ENCODE measurements at places on chromosomes 1 and 21.

DNA sequence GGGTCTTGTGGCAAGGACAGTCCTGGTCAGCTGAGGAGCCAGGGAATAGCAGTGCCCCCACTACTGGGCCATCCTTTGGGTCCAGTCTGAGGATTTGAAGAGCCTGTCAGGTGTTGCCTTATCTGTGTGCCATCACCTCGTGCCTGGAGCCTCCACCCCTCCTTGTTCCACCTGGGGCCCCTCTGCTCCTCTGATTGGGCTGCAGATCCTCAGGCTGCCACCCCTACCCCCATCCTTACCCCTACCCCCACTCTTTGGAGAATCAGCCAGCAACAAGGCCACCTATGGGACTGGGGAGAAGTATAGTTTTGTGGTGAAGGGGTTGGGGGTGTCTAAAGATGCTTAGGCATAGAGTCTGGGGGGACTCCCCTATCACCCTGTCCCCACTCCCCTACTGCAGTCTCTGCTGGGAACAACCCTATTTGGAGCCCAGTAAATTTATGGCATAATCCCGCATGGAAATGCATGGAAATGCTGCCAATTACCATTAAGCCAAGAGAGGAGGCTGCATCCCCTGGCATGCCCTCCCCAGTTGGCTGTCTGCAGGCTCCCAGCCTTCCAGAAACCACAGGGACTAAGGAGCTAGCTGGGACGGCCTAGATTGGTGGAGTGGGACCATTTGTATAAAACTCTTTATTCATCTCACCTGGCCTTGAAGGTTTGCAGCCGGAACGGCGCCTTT lies 142.7 kb upstream of the CSF3R start:
- ATAC-seq: peak; percentile 94

DNA sequence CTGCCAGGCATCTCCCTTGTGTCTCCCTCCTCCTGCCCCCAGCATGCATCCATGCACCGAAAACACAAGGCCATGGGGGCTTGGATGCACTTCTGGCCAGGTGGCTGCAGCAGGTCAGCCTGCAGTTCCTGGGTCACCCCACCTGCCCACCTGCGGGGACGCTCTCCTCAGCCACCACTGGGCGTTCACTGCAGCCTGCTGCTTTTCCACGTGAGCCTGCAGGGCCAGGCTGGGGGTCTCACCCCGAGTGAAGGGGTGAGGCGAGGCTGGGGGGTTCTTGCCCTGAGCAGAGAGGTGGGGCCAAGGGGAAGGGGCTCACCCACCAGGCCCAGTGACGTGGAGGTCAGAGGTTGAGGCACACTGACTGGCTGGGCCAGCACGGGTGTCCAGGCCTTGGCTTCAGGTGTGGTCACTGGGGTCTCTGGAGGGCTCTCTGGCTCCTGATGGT lies 64.6 kb downstream of the WNT9A start:
- ATAC-seq: no peak

DNA sequence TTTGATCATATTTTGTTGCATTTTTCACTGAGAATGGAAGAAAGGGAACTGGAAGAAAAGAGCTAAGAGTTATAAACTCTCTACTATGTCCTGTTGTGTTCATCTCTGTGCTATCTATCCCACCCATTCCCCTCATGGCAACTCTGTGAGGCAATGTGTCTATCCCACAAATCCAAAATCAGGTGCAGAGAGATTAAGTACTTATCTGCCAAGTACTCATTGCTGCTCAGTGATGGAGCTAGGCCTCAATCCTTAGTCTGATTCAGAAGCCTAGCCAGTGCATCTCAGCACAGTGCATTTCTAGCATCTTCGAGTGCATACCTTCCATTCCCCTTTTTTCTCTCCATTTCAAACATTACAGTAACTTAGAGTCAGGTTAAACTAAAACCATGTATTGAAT lies 270.6 kb downstream of the TPR start:
- no peak for ATAC-seq

DNA sequence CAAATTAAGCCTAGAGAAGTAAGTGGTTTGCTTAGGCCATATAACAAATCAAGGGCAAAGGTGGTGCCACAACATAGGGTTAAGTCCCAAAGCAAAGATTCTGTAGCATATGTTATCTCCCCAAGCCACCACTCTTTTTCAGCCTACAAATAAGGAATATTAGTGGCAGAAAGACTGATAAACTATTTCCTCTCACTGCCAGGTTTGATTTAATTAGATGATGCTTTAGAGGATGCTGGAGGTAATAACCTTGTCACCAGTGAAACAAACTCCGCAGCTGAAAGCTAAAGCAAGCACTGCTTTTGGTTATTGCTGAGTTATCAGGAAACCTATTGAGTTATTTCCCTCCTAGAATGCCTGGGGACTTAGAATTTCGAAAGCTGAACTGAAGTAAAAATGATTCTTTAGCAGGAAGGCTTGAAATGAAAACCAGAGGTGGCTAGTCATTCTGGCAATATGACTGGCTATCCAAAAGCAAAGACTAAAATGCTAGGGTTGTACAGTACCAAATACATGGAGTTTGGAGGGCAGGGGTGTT lies 145.2 kb downstream of the SYT2 start:
- no peak for ATAC-seq

DNA sequence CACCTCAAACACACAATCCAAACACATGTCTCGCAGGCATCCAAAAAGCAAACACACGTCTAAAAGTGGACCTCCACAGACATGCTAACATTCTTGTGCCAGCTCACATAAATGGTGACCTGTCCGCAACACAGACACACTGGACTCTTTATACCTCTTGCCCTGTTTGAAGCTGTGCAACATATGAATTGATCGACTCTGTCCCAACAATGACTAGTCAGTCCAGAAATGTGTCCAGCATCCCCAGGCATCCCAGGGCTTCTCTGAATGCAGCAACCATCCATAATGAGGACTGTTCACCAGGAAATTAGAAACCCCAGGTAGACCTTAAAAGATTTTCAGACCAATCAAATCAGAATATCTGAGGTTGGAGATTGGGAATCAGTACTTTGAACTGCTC lies 3.2 kb downstream of the DDR2 start:
- ATAC-seq: no peak

GRCh38 chr1:10507111-10507879 lies 32.5 kb downstream of the PEX14 start:
- peak; percentile 79 for ATAC-seq

- ATAC-seq: peak; percentile 94
Measured at GRCh38 chr1:52296345-52296744, 69.7 kb downstream of the CC2D1B start.

GRCh38 chr1:155941845-155942531 lies 550 bp downstream of the RXFP4 start:
- ATAC-seq: no peak

- ATAC-seq: no peak
Measured at GRCh38 chr1:242735323-242735722, 210.8 kb upstream of the PLD5 start.

- no peak for ATAC-seq
Measured at GRCh38 chr1:185567440-185567839, 166.8 kb upstream of the HMCN1 start.

DNA sequence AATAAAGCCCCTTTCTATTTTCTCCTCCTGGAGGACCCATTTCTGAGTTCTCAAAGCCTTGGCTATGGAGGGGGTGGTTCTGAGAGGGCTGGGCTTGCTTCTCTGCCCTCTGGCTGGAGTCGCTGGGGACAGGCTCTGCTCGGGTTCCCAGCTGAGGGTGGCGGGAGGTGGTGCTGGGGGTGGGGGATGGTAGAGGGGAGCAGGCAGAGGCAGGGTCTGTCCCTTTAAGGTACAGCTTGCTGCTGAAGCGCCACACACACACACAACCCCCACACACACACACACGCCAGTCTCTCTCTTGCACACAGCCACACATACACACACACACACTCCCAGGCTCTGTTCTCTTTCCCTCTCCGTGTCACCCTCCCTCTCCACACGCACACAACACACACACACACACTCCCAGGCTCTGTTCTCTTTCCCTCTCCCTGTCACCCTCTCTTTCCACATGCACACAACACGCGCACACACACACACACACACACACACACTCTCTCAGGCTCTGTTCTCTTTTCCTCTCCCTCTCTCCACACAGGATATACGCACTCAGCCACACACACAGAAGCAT lies 69.8 kb upstream of the SSBP3 start:
- peak; percentile 63 for ATAC-seq

GRCh38 chr1:8397511-8397910 lies 79.6 kb downstream of the SLC45A1 start:
- no peak for ATAC-seq

- ATAC-seq: no peak
Measured at GRCh38 chr1:40640314-40641076, 25.0 kb downstream of the RIMS3 start.

DNA sequence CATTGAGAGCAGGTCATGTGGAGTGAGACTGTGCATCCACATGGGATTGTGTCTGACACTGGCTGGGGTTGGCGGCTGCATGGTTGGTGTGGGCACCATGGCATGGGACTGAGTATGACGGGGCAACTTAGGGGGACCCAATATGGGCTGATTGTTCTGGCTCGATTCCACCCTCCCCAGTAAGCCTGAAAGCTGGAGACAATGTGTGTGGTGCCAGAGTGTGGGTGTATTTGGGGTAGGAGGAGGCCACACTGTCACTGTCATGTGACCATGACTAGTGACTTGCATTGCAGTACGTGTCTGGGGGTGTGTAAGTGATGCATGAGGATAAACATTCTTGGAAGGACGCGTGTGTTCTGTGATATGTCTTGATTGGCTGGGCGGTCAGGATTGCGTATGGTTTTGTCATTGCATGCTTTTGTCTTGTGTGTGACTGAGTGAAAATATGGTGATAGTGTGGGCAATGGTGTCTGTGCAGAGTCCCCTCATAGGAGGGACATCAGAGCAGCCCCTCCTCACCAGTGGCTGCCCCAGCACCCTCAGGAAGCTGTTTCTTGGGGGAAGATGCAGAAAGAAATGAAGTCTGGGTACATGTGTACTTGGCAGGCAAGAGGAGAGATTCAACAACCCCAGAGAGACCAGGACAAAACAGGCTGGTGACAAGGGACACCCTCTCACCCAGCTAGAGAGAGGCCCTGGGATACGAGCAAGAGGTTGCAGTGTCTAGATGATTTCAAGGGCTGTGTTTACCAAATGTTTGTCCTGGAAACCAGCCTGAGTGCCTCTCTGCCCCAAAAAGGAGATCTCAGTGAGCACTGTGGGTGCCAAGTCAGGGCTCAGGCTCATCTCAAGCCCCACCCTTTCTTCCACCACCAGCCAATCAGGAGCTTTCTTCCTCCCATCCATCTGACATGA lies 36.3 kb downstream of the SDC3 start:
- ATAC-seq: peak; percentile 23

DNA sequence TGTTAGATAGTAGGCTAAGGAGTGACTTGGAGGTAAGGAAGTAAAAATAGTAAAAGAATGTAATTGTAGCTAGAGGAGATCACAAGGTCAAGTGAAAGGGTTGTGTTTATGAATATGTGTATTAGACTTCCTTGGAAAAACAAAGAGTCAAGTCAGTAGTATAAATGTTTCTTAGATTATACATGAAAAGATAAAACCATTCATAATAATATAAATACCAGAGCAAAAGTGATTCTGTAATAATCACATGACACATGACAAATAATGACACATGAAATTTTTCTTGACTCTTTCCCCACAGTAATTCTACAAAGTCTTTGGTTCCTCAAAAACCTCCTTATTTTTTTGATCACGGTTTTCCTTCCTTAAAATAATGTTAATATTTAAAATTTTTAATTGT lies 56.4 kb downstream of the IVNS1ABP start:
- ATAC-seq: no peak

GRCh38 chr1:157540852-157541251 lies 11.5 kb downstream of the FCRL5 start:
- no peak for ATAC-seq

- ATAC-seq: peak; percentile 94
Measured at GRCh38 chr1:79633456-79633855, 626.9 kb upstream of the ADGRL4 start.

DNA sequence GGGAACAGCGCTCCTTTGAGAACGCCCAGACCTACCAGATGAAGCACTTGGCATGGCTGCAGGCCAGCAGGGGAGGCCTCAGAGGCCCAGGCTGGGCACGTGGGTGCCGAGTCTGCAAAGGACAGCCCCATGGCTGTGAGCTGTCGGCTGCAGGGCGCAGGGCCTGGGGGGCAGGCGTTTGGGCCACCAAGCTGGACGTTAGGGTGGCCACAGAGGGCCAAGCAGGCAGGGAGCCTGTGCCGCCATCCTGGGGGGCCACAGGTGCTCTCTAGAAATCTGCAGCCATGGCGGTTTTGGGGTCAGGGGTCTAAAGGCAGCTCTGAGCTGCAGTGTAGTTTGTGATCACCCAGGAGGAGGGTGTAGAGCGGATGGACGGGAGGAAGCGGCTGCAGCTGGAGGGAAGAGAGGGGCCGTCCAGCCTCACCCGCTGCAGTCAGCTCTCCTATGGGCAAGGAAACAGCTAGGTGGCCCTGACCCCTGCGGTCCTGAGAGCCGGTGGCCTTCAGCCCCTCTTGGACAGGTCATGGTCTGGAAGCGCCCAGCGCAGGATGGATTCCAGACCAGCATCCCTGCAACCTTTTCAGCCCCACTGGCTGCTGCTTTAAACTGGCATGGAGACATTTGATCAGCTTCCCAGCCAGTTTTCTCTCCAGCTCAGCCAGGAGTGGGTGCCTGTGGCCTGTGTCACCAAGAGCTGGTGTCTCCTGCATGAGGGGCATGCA lies 11.0 kb downstream of the IBA57 start:
- no peak for ATAC-seq

DNA sequence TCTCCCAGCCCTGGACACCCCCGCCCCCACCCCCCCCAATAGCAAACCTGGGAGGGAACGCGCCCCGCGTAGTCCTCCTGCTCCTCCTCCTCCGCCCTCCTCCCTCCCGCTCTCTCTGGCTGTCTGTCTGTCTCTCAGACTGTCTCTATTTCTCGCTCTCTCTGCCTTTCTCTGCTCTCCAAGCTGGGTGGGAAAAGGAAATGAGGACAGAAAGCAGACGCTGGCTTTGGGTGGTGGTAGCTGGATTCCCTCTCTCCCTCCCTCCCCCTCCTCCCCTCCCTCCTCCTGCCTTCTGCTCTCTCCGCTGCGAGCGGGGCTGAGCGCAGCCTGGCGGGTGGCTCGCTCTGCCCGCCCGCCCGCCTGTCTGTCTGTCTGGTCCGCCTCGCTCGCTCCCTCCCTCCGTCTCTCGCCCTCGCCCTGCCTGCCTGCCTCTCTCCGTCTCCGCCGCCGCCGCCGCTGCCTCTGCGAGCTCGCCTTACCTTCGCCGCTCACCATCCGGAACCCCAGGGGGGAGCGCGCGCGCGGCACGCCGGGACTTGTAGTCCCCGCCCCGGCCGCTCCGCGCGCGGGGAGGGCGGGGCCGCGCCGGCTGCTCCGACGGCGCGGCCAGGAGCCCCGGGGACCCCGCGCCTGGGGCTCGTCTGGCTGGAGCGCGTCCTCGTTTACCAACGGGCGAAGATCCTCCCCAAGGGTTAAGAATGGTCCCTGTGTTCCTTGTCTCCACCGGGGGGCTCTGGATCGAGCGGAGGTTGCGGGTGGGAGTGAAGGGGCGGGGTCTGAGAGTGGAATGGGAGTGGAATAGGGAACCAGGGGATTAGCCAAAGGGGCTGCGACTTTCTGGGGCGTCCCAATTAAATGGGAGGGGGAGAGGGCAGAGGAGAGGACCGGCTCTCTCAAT lies at the start of gene AHDC1:
Gene AHDC1 (minus strand): TSS at position 464 of the 898 bp plus-strand sequence. CDS start 52,029 bp downstream, outside the sequence.
- peak; percentile 50 for ATAC-seq

DNA sequence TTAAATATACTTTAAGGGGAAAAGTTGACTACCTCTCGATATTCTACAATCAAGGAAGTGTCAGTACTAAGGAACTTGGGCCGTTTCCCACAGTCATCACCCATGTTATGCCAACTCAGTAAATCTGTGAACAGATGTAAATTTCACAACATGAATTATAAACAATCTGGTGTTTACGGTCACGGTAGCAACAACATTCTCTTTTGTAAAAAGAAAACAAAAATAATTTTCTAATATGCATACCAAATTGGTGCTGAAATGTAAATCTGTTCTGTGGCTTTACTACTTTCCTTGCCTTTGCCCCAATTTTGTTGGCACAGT lies 1.2 kb downstream of the SH3GLB1 start:
- no peak for ATAC-seq
